Astrocyte (in vitro differentiated cells and primary cell): ENCODE measurements at places on chromosomes 2 and 18. TPM values are rescaled to one million over a fixed set of nuclear protein-coding genes. Genes with fewer than 3 reads are reported as not detected.

DNA sequence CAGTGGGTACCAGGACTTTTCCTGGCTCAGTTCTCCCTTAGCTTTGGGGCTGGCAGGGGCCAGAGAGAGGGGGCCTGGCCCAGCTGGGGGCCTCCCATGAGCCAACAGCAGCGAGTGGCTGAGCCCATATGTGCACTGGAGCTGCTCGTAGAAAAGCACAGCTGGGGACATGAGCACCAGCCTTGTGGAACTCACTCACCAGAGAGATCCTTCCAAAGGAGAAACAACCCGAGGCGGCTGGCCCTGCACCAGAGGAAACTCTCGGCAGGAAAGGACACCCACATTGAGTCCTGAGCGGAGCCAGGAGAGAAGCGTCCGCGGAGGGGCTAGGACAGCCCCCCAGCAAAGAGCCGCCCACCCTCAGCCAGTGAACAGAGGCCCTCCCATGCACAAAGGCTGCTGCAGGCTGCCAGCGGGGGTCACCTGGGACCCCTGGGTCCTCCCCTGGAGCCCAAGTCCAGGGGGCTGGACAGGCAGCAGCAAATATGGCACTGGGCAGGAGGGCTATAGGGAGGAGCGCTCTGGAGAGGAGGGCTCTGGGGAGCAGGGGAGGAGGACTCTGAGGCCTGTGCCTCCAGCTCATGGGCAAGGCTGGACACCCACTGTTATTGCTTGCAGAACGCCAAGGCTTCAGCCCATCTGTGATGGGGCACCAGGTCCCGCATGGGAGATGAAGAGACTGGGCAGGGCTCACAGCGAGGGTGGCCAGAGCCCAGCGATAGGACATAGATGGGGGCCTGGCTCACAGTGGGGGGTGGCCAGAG is 42.1 kb upstream of the SNED1 start:
- no peak overlapping the region for H3K4me3 ChIP-seq
- H3K4me1 ChIP-seq = peaks cover 3% of the 10 kb centered on the region
- H3K27ac ChIP-seq = no peak overlapping the region
- peaks cover 17% of the 10 kb centered on the region for H3K27me3 ChIP-seq
- DNase-seq = no peak
- no peaks in the 10 kb centered on the region for H3K36me3 ChIP-seq

The XDH gene
- total RNA-seq = 1.9 and 2.2 TPM in 2 replicates

- H3K4me3 ChIP-seq = no peak overlapping the region
- H3K27ac ChIP-seq = no peak overlapping the region
- H3K4me1 ChIP-seq = no peaks in the 10 kb centered on the region
- peaks cover 3% of the 10 kb centered on the region for H3K27me3 ChIP-seq
- H3K36me3 ChIP-seq = no peaks in the 10 kb centered on the region
Measured at GRCh38 chr2:201228271-201228911, 31.9 kb upstream of the CASP8 start.

The GCG gene
- not detected in 2 replicates for total RNA-seq

DNA sequence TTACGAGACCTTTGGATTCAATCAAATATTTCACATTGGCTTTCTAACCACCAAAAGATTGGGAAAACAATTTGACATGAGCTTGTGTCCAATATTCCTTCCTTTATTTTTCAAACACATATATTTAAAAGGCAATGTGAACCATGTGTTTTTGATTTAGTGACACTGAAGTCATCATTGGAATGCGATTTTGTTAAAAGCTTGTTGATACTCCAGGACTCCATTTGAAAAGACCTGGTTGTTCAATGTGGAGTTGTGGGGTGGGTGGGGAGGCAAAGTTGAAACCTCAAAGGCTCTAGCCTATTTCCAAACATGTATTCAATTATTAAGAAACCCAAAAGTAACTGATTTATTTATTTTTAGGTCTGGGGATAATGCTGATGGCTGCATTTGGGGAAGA is 114.1 kb upstream of the TRIB2 start:
- no peaks in the 10 kb centered on the region for H3K27me3 ChIP-seq
- no peak overlapping the region for H3K27ac ChIP-seq
- DNase-seq = peak; percentile 20
- peaks cover 10% of the 10 kb centered on the region for H3K4me1 ChIP-seq

The FN1 gene
- total RNA-seq = 17,010 and 22,524 TPM in 2 replicates

DNA sequence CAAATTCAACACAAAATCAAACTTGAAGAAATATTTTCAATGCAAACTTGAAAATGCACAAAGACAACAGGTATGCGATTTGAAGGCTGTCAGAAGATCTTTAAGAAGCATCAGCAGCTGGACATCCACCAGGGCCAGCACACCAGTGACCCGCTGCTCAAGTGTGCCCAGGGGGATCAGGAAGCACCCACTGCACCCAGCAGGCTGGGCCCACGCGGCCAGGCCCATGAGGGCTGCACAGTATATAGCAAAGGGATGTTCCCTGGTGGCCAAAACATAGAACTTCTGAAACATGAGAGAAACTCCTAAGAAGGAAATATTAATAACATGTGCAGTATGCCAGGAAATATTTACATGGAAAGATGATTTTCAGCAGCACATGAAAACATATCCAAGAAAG is 25.0 kb downstream of the WDFY1 start:
- H3K36me3 ChIP-seq = peaks cover 10% of the 10 kb centered on the region
- no peak for DNase-seq
- no peaks in the 10 kb centered on the region for H3K4me1 ChIP-seq
- H3K27ac ChIP-seq = no peak overlapping the region

The CYP20A1 gene
- total RNA-seq = 14.4 and 17.3 TPM in 2 replicates

The DSG4 gene
- total RNA-seq = not detected in 2 replicates

- H3K36me3 ChIP-seq = peaks cover 9% of the 10 kb centered on the region
- peaks cover 5% of the 10 kb centered on the region for H3K4me1 ChIP-seq
- H3K4me3 ChIP-seq = no peak overlapping the region
- no peak overlapping the region for H3K27ac ChIP-seq
- H3K27me3 ChIP-seq = no peaks in the 10 kb centered on the region
Measured at GRCh38 chr18:74631212-74631611, 33.5 kb downstream of the ZNF407 start.

- no peaks in the 10 kb centered on the region for H3K4me1 ChIP-seq
- DNase-seq = no peak
- H3K4me3 ChIP-seq = no peak overlapping the region
Measured at GRCh38 chr2:3718679-3719078, 15.3 kb downstream of the DCDC2C start.

- no peak overlapping the region for H3K27ac ChIP-seq
- no peak overlapping the region for H3K4me3 ChIP-seq
- H3K27me3 ChIP-seq = peaks cover 45% of the 10 kb centered on the region
- H3K36me3 ChIP-seq = no peaks in the 10 kb centered on the region
- no peak for DNase-seq
Measured at GRCh38 chr2:64324746-64325410, 129.1 kb upstream of the LGALSL start.

DNA sequence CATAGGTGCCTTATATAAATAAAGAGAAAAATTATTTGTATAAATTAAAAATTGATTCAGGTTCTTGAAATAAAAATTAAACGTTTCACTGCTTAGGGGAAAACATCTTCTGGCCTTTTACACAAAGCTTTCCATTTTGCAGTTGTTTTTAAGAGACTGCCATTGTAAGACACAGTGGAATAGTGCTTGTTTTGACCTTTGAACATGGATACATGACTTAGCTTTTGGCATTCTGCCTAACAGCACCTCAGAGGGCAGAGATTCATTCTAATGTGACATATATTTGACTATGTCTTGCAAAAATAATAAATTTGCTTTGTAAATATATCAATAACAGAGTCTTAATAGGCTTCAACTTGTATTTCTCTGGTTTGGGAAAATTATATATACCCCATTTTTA is 142.1 kb downstream of the SLC4A10 start:
- H3K4me1 ChIP-seq = no peaks in the 10 kb centered on the region
- no peaks in the 10 kb centered on the region for H3K27me3 ChIP-seq
- no peaks in the 10 kb centered on the region for H3K36me3 ChIP-seq

The RAD51AP2 gene
- 0.10 TPM in 1 of 2 replicates, not detected in the other for total RNA-seq

DNA sequence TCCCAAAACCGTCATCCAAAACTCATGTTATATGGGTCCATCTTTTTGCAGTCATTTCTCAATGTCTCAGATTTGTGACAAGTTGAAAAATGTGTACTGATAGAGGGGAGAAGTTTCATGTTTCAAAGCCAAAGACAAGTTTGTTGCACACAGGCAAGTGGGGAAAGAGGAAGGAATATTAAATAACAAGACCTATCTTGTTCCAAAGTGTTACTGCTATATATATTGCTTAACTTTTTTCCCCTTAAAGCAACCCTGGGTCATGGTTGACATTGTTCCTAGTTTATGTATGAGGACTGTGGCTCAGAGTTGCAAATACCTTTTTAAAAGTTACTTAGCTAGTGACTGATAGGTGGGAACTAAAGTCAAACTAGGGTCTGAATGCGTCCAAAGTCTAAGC is 1.7 kb downstream of the ITGA4 start:
- no peak for DNase-seq
- H3K4me3 ChIP-seq = peak overlapping the region; percentile 82
- peaks cover 5% of the 10 kb centered on the region for H3K4me1 ChIP-seq
- H3K27me3 ChIP-seq = no peaks in the 10 kb centered on the region

DNA sequence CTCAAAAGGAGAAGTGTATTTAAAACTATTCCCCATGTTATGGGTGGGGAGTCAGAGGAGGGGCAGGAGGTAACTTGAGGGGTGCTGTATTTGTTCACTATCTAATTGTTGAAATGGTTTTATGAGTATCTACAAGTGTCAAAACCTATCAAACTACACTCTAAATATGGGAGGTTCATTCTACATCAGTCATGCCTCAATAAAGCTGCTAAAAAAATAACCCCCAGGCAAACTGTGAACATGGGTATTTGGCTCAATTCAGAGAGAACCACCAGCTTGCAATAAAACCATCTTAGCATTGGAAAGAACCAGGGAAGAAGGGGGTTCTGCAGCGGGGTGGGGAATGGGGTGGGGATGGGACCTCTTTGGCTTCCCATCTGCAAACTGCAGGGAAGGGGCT is 176.0 kb upstream of the SMAD2 start:
- no peak for DNase-seq
- H3K27ac ChIP-seq = no peak overlapping the region
- no peak overlapping the region for H3K4me3 ChIP-seq
- peaks cover 15% of the 10 kb centered on the region for H3K27me3 ChIP-seq

The AGXT gene
- total RNA-seq = not detected in 2 replicates

GRCh38 chr2:105800036-105800713 is 55.5 kb downstream of the NCK2 start:
- H3K4me1 ChIP-seq = peaks cover 15% of the 10 kb centered on the region
- H3K27me3 ChIP-seq = no peaks in the 10 kb centered on the region
- no peak overlapping the region for H3K4me3 ChIP-seq
- no peaks in the 10 kb centered on the region for H3K36me3 ChIP-seq
- no peak overlapping the region for H3K27ac ChIP-seq
- DNase-seq = no peak

- H3K27me3 ChIP-seq = no peaks in the 10 kb centered on the region
- DNase-seq = no peak
- no peaks in the 10 kb centered on the region for H3K4me1 ChIP-seq
- no peaks in the 10 kb centered on the region for H3K36me3 ChIP-seq
Measured at GRCh38 chr2:240357641-240358012, 77.8 kb upstream of the GPC1 start.

DNA sequence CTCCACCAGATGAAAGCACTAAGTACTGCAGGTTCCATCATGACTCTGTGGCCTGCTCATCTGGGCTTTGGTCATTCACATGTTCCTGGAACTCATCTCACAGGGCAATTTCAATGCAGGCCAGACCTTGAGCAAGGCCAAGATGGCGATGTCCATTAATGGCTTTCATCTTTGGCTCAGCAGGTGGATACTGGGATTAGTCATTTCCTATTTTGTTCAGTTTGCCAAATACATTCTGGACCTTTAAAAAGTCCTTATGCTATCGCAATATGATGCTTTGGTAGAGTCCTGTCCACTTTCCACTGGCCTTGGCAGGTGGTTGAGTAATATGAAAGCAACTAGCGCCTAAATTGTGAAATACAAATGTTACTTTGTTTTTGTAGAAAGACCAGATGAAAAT is 170.1 kb upstream of the REV1 start:
- DNase-seq = peak; percentile 52
- peaks cover 18% of the 10 kb centered on the region for H3K4me1 ChIP-seq
- H3K27me3 ChIP-seq = no peaks in the 10 kb centered on the region

DNA sequence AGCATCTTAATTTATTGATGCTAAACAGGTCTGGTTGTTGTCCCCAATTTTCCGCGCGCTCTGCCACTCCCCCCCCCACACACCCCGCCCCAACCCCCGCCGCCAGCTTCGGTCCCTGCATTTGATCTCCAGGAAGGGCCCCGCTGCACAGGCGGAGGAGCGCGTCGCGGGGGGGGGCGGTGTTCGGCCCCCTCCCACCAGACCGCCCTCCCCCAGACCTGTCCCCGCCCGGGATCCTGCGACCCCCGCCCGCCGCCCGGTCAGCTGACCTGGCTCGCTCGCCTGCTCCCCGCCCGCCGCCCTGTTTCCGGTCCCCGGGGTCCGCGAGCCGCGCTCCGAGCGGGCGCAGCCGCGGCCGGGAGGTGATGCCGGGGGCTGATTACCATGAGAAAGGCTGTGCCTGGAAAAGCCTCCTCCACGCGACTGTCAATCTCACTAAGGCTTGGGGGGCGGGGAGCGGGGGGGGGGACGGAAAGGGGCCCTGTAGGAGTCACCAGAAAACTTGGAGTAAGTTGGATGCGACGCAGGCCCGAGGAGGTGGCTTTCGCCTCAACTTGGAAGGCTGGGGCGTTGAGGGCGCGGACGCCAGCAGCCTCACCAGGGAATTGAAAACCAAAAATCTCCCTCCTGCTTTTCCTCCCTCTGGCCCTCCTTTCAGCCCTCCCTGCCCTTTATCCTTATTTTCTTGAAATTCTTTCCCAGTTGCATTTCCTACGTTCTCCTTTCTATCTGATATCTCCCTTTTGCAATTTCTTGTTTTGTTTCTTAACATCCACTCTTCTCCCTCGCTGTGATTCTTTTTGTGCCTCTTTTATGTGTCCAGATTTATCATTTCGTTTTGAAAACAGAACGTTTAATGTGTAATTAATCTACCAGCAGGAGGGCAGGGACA is 4.4 kb upstream of the ZEB2 start:
- no peak for DNase-seq
- no peaks in the 10 kb centered on the region for H3K36me3 ChIP-seq
- H3K4me1 ChIP-seq = peaks cover 17% of the 10 kb centered on the region
- H3K4me3 ChIP-seq = peak overlapping the region; percentile 66

GRCh38 chr2:151544449-151544848 is 134.7 kb downstream of the RIF1 start:
- H3K36me3 ChIP-seq = no peaks in the 10 kb centered on the region
- no peak for DNase-seq
- H3K27me3 ChIP-seq = no peaks in the 10 kb centered on the region
- H3K27ac ChIP-seq = no peak overlapping the region

DNA sequence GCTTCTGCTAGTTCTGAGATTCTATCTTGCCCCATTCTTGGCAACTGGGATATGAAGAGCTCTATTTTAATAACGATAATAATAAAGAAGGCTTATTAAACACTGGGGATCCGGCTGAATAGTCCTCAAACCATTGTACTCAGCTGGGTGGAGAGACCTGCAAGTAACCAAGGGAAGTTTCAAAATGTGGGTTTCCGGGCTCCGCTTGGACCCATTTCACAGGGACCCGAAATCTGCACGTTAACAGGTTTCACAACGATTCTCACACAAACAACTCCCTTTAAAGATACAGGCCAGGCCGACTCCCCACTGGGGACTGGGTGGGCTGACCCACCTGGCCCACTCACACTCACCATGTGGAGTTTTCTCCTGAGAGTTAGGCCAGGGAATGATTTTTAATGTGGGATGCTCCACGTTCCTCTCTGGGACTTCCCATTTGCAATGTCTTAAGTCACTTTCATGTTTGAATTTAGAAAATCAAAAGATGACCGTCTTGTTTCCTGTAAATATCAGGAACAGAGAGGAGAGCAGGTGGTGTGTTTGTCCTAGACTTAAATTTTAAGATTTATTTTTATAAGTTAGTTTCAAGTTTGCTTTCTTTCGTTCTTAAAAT is 96.3 kb downstream of the SH3RF3 start:
- H3K4me1 ChIP-seq = peaks cover 6% of the 10 kb centered on the region
- H3K27ac ChIP-seq = no peak overlapping the region
- no peaks in the 10 kb centered on the region for H3K36me3 ChIP-seq
- DNase-seq = no peak
- no peaks in the 10 kb centered on the region for H3K27me3 ChIP-seq
